ENCODE measurements at places on chromosomes 7 and 10.

GRCh38 chr10:105647354-105647753 is 1006.3 kb downstream of the SORCS3 start:
- no peak for DNase-seq

DNA sequence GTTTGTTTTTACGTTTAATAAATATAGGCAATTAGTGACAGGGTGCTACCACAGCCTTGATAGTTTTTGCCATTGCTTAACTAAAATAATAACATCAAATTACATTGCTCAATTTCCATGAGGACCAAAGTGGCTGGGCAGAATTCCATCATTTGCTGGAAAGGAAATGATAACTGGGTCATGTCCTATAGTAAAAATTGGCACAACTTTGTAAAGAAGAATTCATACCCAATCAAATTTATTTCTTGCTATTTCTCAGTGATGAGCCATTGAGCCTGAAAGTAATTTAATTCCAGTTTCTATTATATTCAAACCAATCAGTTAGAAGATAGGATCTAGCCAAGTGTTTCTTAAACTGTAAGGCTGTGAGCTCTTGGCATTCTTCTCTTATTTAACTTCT is 102.2 kb upstream of the CTTNBP2 start:
- DNase-seq = no peak

GRCh38 chr7:823649-824048 is 8.6 kb upstream of the SUN1 start:
- no peak for DNase-seq

- DNase-seq = no peak
Observed at GRCh38 chr7:7705318-7705717, 13.1 kb downstream of the RPA3 start.

- DNase-seq = no peak
Observed at GRCh38 chr7:155215576-155216325, 81.9 kb upstream of the INSIG1 start.

DNA sequence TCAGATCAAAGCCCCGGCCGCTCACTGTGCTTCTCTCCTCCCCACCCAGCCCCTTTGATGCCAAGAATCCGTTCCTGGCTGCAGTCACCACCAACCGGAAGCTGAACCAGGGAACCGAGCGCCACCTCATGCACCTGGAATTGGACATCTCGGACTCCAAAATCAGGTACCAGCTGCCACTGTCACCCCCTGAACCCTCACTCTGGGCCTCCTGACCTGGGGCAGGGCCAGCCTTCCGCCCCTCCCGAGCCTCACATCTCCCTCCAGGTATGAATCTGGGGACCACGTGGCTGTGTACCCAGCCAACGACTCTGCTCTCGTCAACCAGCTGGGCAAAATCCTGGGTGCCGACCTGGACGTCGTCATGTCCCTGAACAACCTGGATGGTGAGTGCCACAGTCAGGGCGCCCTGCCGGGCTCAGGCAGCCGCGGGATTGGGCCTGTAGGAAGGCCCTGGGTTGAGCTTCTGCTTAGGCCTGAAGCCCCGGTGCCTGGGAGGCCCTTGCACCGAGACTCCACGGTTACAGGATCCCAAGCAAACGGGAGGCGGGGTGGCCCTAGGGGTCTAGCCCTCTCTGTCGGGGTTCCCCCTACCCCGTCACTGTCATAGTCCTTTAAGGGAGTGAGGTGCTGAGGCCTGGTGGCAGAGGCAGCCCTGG is 10.8 kb downstream of the TMEM120A start:
- DNase-seq = no peak

DNA sequence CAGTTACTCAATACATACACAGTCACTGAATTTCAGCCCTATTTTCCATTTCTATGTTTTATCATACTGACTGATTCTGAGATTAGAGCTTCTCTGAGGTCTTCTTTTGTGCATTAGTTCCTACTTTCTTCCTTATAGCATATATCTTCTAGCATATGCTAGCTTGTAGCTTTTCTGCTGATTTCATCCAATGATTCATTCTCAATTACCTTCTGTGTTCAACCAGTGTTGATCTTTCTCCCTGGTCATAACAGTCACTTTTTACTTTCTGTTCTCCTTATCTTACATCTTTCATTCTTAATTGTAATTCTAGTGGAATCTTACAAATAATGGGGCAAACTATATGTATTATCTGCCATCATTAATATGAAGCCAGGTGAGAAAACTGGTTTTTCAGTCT is 159.5 kb upstream of the HGF start:
- no peak for DNase-seq

Data from stimulated activated CD4-positive, alpha-beta T cell treated with anti-CD3 and anti-CD28 coated beads, Interleukin-12 subunit alpha, Interleukin-12 subunit beta, amount 100 ng/mL, for 24 hours (primary cell).